Endothelial cell of umbilical vein (primary cell): ENCODE measurements at places on chromosomes 12 and 14. TPM values are rescaled to one million over a fixed set of nuclear protein-coding genes. Genes with fewer than 3 reads are reported as not detected.

DNA sequence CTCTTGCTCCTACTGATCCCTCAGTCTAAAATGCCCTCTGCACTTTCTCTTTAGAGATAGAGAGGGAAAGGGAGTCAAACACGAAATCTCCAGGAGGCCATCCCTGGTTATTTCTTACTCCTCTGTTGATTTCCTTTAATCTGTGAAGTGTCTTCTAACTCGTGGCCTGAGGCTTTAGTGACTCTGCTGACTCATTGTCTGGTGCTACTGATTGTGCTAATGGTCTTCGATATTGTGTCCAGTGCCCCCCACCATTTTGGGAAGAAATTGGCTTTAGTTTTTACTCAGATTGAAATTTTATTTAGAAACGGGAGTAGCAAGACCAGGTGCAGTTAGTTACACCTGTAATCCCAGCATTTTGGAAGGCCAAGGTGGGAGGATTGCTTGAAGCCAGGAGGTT is 839 bp downstream of the CLEC9A start:
- no peak for DNase-seq

DNA sequence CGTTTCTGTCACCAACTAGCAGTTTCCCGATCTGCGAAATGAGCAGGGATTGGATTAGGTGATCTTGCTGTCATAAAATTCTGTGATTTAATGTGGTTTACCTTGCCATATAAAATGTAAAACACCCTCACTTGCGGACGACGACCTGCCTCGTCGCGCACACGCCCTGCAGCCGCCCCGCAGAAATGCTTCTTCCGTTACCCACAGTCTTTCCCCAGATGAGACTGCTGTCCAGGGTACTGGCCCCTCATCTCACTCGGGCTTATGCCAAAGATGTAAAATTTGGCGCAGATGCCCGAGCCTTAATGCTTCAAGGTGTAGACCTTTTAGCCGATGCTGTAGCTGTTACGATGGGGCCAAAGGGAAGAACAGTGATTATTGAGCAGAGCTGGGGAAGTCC is 17.7 kb upstream of the FOXJ2 start:
- DNase-seq = no peak

DNA sequence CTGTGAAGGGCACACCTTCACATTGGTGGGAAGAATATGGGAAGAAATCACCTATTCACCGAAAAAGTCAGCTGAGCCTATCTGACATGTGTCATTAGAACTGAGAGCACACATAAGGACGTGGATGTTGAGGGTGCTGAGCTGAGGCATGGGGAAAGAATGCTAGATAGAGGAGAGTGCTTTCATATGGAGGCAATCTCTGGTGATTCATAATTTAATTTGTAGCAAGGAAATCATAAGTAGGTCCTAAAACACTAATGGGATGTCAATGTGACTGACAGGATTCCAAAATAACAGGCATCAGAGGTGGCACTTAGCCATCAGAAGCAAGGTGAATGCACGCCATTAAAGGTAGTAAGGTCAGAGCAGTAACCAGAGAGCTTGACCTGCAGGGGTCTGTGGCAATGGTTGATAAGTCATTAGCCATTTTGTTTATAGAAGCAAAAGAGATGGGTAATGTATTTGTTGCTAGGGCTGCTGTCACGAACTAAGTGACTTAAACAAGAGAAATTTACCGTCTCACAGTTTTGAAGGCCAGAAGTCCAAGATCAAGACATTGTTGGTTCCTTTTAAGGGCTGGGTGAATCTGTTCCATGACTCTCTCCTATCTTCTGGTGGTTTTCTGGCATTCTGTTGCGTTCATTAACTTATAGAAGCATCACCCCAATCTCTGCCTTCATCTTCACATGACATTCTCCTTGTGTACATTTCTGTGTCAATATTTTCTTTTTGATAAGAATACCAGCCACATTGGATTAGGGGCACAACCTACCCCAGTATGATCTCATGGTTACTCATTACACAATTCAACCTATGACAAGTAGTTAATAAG is 69.3 kb downstream of the ANKS1B start:
- no peak for DNase-seq

PPP1R36 gene
- total RNA-seq = 0.51 and 0.60 TPM in 2 replicates

PIK3C2G gene
- not detected in 2 replicates for total RNA-seq

IFNG-AS1 gene
- total RNA-seq = not detected in 2 replicates
